CD4-positive, alpha-beta T cell (primary cell): ENCODE measurements at places on chromosomes 11 and 22.

DNA sequence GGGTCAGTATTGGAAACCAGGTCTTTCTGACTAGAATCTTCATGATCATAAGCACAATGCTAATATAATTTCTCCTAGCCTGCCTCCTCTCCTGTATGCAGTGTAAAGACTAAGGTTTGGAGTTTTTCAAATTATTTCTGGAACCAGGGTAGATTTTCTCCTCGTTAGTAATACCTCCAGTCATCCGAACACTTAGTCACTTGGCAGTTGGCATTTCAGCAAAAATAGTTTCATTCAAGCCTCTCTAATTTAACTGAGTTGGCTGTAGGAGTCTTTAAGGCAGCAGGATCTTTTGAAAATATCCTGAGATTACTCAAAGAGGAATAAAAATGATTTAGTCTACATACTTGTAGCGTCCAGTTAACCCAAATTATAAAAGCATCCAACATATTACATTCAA lies 6.3 kb downstream of the TYR start:
- DNase-seq, result no peak

DNA sequence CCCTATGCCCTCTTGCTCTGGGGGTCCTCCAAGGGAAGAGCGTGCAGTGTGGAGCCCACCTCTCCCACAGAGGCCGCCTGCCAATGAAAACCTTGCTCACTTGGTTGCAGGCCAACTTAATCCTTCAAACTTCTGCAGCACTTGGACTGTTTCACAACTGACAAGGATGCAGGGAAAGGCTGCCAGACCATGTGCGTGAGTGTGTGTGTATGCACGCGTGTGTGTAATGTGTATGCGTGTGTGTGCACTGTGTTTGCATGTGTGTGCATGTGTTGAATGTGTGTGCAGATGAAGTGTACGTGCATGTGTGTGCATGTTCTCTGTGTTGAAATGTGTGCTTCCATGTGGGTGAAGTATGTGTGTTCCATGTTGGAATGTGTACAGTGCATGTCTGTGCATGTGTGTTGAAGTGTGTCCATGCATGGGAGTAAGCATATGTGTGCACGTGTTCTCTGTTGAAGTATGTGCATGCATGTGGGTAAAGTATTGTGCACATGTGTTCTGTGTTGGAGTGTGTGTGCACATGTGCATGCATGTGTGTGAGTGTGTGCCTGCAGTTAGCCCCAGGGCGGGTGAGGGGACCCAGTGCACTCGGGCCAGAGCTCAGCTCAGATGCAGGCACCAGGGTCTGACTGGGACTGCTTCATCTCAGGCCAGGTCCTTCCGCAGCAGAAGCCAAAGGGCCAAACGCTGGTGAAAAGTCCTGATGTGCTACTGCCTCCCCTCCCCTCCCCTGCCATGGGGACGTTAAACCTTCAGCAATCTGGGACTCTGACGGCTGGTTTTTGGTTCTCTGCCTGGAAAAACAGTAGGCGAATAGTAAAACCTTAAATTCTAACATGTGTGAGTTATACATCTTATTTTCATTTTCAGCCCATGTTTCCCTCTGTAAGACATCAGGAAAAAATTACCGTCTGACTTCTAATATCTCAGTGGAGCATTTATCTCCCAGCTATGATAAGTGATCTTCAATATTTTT lies 72.0 kb downstream of the FLI1 start:
- no peak for DNase-seq

DNA sequence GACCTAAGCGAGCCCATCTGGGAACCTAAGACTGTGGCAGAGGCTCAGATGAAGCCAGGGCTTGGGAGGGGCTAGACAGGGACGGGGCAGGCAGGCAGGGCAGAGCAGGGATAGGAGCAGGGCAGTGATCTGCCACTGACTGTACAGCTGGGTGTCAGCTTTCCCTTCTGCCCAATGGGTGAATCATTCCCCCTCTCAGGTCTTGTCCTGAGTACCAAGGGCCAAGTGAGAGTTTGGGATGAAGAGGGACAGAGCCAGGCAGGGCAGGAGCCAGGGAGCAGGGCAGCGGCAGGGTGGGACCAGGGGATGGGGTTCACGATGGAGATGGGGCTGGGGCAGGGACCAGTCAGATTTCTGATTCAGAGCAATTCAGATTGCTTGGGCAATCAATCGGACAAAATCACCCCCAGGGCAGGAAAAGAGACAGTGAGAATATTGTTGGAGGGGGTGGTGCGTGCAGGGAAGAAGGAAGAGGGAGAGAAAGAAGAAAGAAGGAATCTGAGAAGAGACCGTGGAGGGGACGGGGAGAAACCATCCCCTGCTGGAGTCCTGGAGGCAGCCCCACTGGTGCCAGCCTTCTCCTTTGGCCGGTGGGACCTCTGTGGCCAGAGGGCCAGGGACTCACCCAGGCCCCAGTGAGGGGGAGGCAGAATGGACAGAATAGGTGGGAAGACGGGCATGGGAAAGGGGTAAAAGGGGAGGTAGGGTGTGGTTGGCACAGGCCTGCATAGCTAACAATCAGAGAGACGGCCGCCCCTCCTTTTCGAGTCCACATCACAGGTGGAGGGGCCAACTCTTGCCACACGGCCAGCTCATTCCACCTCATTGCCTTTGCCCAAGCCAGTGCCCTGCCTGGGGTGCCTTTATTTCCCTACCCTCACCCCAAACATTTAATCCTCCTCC lies 47.2 kb downstream of the CYTH4 start:
- no peak for DNase-seq

- no peak for DNase-seq
Observed at GRCh38 chr11:106683435-106683834, 334.8 kb downstream of the GUCY1A2 start.

GRCh38 chr11:65662247-65662798 lies 393 bp downstream of the RELA start:
- DNase-seq, result no peak

- DNase-seq, result no peak
Observed at GRCh38 chr11:88098289-88098688, 77.0 kb downstream of the RAB38 start.

- DNase-seq, result no peak
Observed at GRCh38 chr11:121100943-121101342, at the start of gene TECTA. Gene TECTA, plus strand, starts transcription at chr11:121101243. Its CDS starts 1,423 bp downstream, at chr11:121102666.

DNA sequence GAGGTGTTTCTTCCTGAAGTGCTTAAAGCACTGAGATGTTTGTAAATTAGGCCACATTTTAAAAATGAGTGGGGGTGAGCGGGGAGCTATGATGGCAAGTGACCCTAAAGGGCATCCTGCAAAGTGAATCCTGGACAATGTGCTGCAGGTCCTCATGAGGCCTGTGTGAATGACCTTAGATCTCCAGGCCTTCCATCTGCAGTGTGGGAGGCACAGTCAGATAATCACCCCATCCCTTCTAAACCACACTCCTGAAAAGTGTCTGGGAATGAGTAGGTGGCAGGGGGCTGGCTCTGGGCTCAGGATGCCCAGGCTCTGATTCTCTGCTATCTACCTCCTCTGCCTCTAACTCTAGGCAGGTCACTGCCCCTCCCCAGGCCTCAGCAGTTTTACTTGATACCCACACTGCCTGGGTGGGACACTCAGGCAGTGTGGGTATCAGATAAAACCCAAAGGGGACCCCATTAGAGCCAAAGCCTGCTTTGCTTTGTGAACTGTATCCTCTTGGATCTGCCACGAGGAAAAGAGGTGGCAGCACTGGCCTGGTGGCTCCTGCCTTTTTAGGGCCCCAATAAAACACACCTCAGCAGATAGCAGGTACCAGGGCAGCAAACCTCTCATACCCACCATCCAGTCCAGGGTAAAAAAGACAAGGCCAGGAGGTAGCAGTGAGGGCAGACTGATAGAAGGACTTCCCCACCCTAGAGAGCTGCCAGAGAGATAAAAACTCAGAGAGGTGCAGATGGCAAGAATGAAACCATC lies 10.5 kb downstream of the STARD10 start:
- DNase-seq, result no peak

DNA sequence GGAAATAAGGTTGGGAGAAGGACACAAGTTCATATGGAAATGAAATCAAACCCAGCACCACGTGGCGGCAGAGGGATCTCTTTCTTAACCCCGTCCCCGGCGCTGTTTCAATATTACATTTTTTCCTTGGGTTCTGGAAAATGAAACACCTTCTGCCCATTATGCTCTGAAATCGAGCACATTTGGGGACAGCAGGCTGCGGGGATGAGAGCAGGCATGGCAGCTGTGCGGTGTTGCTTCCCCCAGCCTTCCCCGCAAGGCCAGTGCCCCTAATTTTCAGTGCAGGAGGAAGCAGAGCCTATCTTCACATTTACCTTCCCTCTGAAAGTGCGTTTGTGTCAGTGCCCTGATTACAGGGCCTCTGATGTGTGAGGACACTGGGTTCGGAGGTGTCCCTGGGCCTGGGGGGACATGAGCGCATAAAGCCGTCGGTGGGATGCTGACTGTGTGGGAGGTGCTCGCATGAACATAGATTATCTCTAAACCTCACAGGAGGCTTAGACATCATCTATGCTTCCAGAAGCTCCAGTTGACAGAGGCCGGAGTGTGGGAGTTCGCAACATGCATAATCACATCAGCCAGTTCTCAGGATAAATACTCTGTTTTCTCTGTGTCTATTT lies 921.3 kb downstream of the BRD1 start:
- no peak for DNase-seq

DNA sequence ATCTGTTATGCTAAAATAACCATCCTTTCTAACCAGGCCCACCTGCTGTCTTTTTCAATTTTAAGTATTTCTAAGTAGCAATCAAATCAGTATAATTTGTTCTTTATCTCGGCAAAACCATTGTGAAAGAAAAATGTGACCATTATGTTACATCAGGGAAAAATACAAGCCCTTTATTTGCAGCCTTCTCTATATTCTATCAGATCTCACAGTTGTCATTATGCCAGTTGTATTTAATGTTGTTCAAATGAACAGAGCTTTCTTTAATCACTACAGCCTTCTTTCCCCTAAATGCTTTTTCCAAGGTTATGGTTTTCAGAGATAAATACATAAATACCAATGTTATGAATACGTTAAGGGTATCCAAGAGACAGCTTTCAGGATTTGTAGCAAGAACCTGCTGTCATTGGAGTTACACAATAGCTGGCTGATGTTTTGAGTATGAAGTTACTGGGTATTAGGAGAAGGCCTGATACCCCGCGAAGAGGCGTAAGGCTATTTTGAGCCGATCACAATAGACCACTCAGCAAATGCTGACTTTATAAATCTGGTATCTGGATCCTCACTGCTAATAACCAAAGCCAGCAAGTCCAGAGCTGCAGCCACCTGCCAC lies 406.3 kb downstream of the CADM1 start:
- no peak for DNase-seq

GRCh38 chr11:111352231-111352746 lies 26.8 kb downstream of the POU2AF1 start:
- no peak for DNase-seq

- no peak for DNase-seq
Observed at GRCh38 chr11:121575250-121575962, 122.6 kb upstream of the SORL1-AS1 start.

DNA sequence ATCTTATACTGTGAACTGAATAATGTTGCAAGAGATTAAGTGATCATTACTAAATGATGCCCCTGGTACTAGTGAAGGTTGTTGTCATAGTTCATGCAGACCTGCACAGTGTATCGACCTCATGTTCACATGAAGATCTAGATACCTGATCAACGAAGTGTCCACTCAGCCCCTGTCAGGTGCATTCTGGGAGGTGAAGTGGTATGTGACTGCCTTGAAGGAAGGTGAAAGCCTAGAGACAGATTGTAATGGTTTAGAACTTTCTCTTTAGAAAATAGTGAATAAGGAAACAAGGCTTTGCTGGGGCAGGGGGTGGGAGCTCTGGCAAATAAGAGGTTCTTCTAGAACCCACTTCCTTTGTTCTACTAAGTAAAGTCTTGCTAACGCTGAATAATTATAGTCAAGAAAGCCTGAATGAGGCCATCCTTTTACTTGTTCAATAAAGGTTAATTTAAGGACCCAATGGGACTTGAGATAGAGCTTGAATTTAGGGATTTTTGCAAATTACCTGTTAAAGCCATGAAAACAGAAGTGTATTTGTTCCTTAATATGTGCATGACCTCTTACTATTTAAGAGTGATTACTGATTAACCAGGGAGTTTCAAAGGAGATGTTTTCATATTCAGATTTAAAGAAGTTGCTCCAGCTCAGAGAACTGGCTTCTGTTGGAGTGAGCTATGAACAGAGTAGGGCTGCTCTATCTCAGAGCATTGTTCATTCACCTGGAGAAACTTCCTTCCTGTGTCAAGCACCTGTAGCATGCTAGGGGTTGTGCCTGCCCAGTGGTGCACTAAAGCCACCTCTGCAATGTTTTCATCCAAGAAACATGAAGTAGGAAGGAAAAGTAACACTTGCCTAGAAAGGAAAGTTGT lies 45.3 kb downstream of the C22orf31 start:
- no peak for DNase-seq

DNA sequence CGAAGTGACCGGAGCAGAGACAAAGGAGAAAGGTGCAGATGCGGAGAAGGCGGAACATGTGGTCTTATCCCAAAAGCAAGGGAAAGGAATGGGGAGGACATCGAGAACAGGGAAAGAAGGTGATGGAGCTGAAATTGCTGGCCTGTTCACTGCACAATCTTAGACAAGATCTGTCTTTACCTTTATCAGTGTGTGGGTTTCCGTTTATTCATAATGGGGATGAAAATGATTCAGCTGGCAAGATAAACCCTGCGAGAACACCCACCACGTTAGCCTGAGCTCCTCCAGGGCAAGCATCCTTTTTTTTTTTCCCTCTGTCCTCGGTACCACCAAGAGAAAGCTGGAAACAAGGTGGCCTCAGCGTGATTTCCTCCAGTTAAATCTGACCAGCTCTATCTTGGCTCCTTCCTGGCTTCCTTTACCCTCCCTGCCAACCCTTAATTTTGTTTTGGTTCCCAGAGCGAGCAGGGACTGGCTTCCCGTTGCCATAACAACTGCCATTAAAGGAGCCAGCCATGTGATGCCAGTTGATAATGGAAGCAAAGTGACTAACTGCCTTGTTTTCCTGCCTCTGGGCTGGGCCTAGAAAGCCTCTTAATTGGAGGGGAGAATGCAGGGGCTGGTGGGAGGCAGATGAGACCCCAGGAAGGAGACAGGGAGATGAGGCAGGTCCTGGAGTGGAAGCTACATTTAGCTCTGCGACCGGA lies 4.2 kb downstream of the SGSM1 start:
- no peak for DNase-seq

DNA sequence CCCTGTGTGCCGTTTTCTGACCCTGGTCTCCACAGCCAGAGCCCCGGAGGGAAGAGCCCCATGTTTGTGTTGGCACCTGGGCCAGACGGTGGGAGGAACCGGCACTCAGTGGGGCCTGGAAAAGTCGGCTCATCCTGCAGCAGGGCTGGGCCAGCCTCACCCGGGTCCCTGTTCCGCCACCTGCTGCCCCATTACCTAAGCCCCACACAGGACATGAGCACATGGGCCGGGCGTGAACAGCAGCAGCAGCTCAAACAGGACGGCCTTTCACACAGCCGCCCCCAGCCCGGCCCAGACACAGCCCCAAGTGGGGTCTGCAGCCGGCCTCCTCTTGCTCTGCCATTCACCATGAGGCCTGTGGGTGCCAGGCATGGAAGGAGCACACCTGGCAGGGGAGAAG lies 302.4 kb downstream of the MN1 start:
- DNase-seq, result no peak

DNA sequence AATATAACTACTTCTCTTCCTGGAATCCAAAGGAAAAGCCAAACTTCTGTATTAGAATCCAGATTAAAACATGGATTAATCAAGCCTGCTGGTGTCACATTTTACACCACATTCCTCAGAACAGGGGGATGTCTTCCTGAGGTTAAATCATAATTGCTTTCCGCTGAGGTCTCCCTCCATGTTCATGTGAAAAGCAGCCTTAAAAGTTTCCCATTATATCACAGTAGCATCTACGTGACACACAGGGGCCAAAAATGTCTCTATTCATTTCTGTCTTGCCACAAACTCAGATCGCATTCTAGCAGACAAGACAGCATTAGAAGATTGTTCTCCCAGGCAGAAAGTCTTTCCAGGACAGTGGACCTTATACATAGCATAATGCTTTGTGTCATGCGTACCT lies 788.7 kb downstream of the OPCML start:
- no peak for DNase-seq
